ENCODE measurements at places on chromosomes 5 and 9. TPM values are rescaled to one million over a fixed set of nuclear protein-coding genes. Genes with fewer than 3 reads are reported as not detected.

Gene ADAMTSL2
- total RNA-seq: not detected

GRCh38 chr5:119200795-119201194, 129.9 kb downstream of the DMXL1 start:
- H3K27ac ChIP-seq: no peak overlapping the region
- H3K4me1 ChIP-seq: no peaks in the 10 kb centered on the region
- no peak for DNase-seq
- no peak overlapping the region for H3K4me3 ChIP-seq

- no peaks in the 10 kb centered on the region for H3K36me3 ChIP-seq
- no peak overlapping the region for H3K27ac ChIP-seq
- no peaks in the 10 kb centered on the region for H3K27me3 ChIP-seq
- no peak overlapping the region for H3K4me3 ChIP-seq
- no peaks in the 10 kb centered on the region for H3K4me1 ChIP-seq
- no peak for DNase-seq
These were observed 33.2 kb downstream of the SLC36A1 start for GRCh38 chr5:151480384-151481293.

GRCh38 chr9:5626727-5627634, 1.9 kb upstream of the RIC1 start:
- no peak for DNase-seq
- H3K27ac ChIP-seq: peak overlapping the region; percentile 81
- H3K4me3 ChIP-seq: peak overlapping the region; percentile 68
- H3K36me3 ChIP-seq: no peaks in the 10 kb centered on the region
- H3K4me1 ChIP-seq: peaks cover 55% of the 10 kb centered on the region

GRCh38 chr5:169430671-169431070, 129.7 kb upstream of the SLIT3 start:
- no peaks in the 10 kb centered on the region for H3K27me3 ChIP-seq
- no peak for DNase-seq
- H3K4me3 ChIP-seq: no peak overlapping the region
- H3K36me3 ChIP-seq: no peaks in the 10 kb centered on the region
- H3K27ac ChIP-seq: no peak overlapping the region
- no peaks in the 10 kb centered on the region for H3K4me1 ChIP-seq

GRCh38 chr9:134384811-134385479, 58.7 kb downstream of the RXRA start:
- H3K4me3 ChIP-seq: no peak overlapping the region
- H3K27ac ChIP-seq: no peak overlapping the region
- DNase-seq: no peak
- no peaks in the 10 kb centered on the region for H3K27me3 ChIP-seq

GRCh38 chr9:76571743-76572146, 112.8 kb downstream of the GCNT1 start:
- H3K4me3 ChIP-seq: no peak overlapping the region
- H3K27ac ChIP-seq: no peak overlapping the region
- H3K36me3 ChIP-seq: no peaks in the 10 kb centered on the region
- no peak for DNase-seq
- H3K4me1 ChIP-seq: peaks cover 8% of the 10 kb centered on the region
- H3K27me3 ChIP-seq: no peaks in the 10 kb centered on the region

DNA sequence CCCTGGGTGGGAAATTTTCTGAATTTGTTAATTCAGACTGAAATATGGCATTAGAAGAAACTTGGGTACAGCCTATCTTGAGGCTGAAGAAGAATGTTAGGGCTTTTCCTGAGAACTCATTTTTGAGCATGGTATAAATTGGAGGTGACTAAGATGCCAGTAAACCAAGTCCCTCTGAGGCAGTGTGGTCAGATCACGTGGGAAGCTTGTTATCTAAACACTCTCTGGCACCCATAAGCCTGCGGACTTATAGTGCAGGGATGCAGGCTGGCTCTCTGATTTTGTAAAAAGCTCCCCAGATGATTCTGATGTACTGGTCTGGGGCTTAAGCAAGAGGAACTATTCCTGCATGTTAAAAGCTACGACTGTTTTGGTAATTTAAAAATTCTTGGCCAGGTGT, 34.3 kb downstream of the MTMR12 start:
- peaks cover 11% of the 10 kb centered on the region for H3K36me3 ChIP-seq
- no peaks in the 10 kb centered on the region for H3K27me3 ChIP-seq
- DNase-seq: no peak

Gene GRXCR2
- not detected for total RNA-seq

DNA sequence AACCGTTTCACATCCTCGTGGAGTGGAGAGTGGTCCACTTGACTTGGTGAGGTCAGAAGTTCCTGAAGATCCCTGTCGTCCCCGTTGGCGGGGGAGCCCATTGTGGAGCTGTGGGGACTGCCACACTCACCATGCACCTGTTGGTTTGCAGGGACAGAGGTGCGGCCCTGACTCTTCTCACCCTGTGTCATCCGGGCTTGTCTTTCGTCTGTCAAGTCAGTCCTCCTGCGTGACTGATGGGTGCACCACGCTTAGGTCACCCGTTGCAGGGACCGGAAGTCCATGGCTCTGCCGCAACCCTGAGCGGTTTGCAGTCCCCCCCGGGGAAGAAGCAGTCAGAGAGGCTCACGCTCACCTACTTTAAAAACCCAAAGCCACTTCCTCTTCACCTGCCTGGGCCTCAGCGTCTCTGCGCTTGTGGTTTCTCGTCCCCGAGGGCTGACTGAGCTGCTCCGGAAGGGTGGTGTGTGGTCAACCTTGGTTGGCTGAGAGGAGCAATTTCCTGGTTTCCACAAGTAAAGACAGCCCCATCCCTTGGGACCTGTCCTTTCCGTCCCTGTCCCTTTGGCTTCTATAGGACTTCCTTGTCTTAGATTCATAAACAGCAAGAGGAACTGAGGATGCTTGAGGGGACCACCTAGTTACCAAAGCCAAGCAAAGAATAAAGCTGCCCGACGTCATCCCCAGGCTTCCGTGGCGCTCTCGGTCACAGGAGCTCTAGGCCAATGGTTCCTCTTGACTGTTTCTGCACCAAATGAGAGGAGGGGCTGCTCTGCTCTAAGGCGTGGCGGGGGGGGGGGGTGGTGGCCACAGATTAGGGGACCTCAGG, 53.2 kb downstream of the USP20 start:
- no peaks in the 10 kb centered on the region for H3K27me3 ChIP-seq
- H3K4me1 ChIP-seq: peaks cover 78% of the 10 kb centered on the region
- no peaks in the 10 kb centered on the region for H3K36me3 ChIP-seq
- H3K4me3 ChIP-seq: peak overlapping the region; percentile 73
- peak; percentile 87 for DNase-seq

- no peak for DNase-seq
- H3K36me3 ChIP-seq: no peaks in the 10 kb centered on the region
- H3K4me3 ChIP-seq: no peak overlapping the region
- no peaks in the 10 kb centered on the region for H3K27me3 ChIP-seq
- no peak overlapping the region for H3K27ac ChIP-seq
These were observed 374.8 kb downstream of the NFIB start for GRCh38 chr9:13939134-13939533.

Gene ZDHHC11B
- 0.55 TPM for total RNA-seq

Gene FBN2
- total RNA-seq: 0.09 TPM

GRCh38 chr9:36802201-36802920, 229.7 kb downstream of the MELK start:
- no peaks in the 10 kb centered on the region for H3K4me1 ChIP-seq
- H3K27me3 ChIP-seq: peaks cover 6% of the 10 kb centered on the region
- H3K4me3 ChIP-seq: no peak overlapping the region

DNA sequence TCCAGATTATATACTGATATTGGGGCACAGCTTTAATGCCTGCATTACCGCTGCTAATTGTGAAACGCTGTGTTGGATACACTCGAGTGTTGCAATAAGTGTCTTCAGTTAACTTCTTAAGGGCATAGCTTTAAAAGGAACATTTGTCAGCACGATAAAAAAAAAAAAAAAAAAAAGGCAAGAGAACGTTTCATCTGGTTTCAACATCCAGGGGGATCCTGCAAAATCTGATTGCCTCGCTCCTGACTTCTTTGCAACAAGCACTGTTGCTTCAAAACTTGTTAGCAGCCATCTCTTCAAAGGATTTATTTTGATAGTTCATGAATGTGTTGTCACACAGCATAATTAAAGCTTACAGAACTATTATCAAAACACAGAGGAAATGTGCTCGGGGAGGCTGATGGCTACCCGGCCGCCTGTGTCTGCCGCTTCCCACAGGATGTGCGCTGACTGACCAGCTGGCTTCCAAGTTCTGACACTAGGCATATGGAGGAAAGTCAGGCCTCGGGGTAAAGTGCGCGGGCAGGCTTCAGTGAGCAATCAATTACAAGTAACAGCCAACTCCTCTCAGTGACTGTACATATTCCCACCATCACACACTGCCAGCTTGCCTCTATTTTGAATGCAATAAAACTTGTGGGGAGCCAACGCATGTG, 77.7 kb downstream of the EBF1 start:
- no peak overlapping the region for H3K27ac ChIP-seq
- no peaks in the 10 kb centered on the region for H3K27me3 ChIP-seq
- no peak overlapping the region for H3K4me3 ChIP-seq
- no peaks in the 10 kb centered on the region for H3K36me3 ChIP-seq
- no peaks in the 10 kb centered on the region for H3K4me1 ChIP-seq

DNA sequence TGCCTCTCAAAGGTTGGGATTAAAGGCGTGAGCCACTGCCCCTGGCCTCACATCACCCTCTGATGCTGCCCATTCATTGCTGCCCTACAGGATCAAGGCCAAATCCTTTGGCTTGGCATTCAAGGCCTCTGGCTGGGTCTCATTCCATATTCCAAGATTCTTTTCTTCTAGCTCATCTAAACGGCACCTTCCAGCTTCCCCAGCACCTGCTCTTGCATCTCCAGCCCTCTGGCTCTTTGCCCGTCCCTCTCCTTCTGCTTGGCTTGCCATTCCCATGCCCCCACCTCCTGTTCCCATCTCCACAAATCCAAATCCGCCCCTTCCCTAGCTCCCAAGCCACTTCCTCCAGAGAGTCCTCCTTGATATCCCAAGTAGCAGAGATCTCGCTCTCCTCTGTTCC, 33.1 kb downstream of the CORO2A start:
- H3K4me1 ChIP-seq: peaks cover 14% of the 10 kb centered on the region
- no peak for DNase-seq
- H3K27ac ChIP-seq: no peak overlapping the region
- H3K27me3 ChIP-seq: no peaks in the 10 kb centered on the region

GRCh38 chr5:4405614-4406219, 734.4 kb upstream of the ADAMTS16 start:
- no peak for DNase-seq
- no peaks in the 10 kb centered on the region for H3K36me3 ChIP-seq
- no peaks in the 10 kb centered on the region for H3K27me3 ChIP-seq

GRCh38 chr9:27053369-27054022, 48.0 kb upstream of the LRRC19 start:
- no peak overlapping the region for H3K27ac ChIP-seq
- no peak for DNase-seq
- H3K36me3 ChIP-seq: no peaks in the 10 kb centered on the region
- H3K27me3 ChIP-seq: no peaks in the 10 kb centered on the region

- H3K4me3 ChIP-seq: peak overlapping the region; percentile 70
- peaks cover 8% of the 10 kb centered on the region for H3K4me1 ChIP-seq
- H3K36me3 ChIP-seq: no peaks in the 10 kb centered on the region
These were observed 18.5 kb upstream of the ANXA1 start for GRCh38 chr9:73133022-73133651.

DNA sequence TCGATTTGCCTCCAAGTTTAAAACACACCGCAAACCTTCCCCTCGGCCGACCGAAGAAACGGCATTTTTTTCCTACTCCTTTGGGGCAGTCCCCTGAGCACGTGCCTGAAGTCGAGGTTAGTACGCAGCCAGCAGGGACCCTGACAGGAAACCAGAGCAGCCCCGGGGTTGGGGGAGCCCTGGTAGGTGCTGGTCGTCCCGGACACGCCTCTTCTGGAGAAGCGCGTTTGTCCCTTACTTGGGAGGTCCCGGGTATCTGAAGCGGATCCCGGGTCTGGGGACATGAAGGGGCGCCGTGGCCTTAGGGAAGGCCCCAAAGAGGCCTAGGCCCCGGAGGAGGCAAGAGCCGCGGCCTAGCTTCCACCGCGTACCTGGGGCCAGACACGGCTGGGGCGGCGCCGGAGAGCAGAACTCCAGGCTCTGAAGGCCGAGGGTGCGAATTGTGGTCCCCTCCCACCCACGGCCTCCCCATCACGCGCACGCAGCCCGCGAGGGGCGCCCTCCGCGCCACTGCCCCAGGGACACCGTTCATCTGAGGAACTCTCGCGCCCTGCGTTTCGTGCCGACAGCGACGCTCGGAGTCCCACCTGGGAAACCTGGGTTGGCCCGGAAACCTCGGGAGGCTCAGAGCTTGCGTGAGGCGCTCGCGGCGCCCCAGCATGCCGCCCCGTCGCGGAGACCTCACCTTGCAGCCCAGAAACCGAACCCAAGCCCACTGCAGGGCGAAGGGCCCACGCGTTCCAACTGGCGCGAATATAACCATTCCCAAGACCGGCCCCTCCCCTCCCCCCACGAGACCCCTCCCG, 10.4 kb downstream of the OTP start:
- H3K4me1 ChIP-seq: peaks cover 17% of the 10 kb centered on the region
- no peak overlapping the region for H3K4me3 ChIP-seq
- H3K27ac ChIP-seq: no peak overlapping the region
- DNase-seq: no peak

- H3K4me1 ChIP-seq: no peaks in the 10 kb centered on the region
- no peaks in the 10 kb centered on the region for H3K27me3 ChIP-seq
- no peak overlapping the region for H3K27ac ChIP-seq
- no peaks in the 10 kb centered on the region for H3K36me3 ChIP-seq
- H3K4me3 ChIP-seq: no peak overlapping the region
These were observed 196.6 kb downstream of the MSX2 start for GRCh38 chr5:174920906-174921550.

- no peak overlapping the region for H3K4me3 ChIP-seq
- H3K36me3 ChIP-seq: no peaks in the 10 kb centered on the region
- no peak overlapping the region for H3K27ac ChIP-seq
These were observed 83.3 kb downstream of the GLDC start for GRCh38 chr9:6562201-6562600.

DNA sequence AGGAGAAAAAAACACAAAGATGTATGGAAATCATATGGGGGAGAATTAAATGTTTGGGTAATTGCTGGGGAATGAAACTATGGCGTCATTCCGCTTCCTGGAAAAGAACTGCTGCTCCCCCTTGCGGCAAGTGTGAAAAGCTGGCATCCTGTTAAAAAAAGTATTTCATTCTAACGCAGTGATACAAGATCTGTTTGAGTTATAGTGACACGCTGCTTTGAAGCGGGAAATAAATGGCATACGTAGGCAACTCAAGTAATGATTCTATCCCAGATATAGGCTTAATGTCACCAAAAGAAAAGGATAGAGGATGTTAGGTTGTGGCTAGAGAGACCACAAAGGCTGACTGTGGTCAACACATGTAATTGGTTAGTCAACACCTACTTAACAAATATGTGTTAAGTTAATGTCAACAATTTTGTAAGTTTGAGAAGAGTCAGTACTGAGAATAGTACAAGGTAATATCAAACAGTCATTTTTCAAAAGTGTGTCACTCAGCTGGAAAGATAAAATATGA, 70.2 kb upstream of the ALDH1A1 start:
- no peak overlapping the region for H3K4me3 ChIP-seq
- no peaks in the 10 kb centered on the region for H3K4me1 ChIP-seq
- H3K27me3 ChIP-seq: no peaks in the 10 kb centered on the region
- no peaks in the 10 kb centered on the region for H3K36me3 ChIP-seq
- H3K27ac ChIP-seq: no peak overlapping the region

Data from CD8-positive, alpha-beta memory T cell (primary cell).